ENCODE measurements at places on chromosomes 4 and X.

DNA sequence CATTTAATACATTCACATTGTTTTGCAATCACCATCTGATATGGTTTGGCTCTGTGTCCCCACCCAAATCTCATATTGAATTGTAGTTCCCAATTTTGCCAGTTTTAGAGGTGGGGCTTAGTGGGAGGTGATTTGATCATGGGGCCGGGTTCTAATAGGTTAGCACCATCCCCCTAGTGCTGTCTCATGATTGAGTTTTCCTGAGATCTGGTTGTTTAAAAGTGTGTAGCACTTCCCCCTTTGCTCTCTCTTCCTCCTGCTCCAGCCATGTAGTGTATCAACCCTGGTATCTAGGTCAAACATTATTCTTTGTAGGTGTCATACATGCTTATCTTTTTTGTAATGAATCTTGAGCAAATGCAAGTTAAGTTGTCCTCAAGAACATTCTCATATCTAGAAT, 83.3 kb upstream of the KIT start:
- DNase-seq = no peak

DNA sequence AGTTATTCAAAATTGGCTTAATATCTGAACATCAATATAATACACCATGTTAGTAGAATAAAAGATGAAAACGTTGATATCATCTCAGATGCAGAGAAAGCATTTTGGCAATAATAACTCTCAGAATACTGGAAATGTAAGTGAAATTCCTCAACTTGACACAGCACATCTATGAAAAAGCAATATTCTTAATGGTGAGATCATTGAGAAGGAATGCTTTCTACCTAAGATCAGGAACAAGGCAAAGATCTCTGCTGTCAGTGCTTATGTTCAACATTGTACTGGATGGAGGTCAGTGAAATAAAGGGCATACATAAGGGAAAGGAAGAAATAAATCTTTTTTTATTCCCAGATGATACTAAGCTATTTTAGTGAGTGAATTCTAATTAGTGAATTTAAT, 40.6 kb downstream of the MRPL1 start:
- no peak for DNase-seq

DNA sequence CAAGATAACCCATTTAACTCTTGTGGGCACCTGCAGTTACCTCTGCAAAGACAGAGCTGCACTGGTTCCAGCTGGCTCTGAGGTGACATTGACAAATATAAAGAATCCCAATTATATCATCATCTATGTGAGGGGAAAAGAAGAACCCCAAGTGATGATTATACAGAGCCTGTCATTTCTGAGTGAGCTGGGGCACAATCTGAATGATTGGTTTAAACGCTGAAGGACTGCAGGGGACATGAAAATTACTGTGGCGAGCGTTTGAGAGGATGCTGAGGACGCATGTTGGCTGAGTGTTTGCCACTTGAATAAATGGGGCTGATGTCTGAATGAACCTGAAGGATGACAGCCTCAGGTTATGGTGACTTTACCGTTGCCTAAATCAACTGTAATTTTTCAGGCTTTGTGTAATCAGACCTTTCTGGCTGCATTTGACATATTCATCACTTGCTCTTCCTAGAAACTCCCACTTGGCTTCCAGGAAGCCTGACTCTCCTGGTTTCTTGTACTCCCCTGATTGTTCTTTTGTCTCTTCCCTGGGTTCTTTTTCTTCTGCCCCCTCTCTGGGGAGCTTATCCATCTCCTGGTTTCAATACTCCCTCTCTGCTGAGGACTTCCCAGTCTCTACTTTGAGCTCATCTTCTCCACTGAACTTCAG, 4.1 kb upstream of the HSD17B10 start:
- no peak for DNase-seq

DNA sequence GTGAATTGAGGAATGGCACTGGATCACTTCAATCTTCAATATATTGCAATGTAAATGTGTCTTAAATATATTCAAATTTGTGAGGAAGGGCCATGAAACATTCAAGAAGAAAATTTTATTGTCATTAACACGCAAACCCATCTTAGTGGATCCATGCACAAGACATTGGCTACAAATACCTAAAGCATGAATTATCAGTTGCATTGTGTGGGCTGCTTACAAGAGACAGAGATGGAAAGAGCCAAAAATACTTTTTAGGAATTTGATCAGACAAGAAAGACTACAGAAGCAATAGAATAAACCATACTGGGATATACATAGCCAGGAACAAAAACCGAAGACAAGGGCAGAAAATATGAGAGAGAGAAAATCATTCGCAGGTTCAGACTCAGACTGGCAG, 616.2 kb upstream of the GRIA3 start:
- DNase-seq = no peak

GRCh38 chrX:10021461-10022272, 54.5 kb downstream of the CLDN34 start:
- no peak for DNase-seq

- no peak for DNase-seq
Observed at GRCh38 chrX:136742721-136743379, 37.9 kb downstream of the ARHGEF6 start.

DNA sequence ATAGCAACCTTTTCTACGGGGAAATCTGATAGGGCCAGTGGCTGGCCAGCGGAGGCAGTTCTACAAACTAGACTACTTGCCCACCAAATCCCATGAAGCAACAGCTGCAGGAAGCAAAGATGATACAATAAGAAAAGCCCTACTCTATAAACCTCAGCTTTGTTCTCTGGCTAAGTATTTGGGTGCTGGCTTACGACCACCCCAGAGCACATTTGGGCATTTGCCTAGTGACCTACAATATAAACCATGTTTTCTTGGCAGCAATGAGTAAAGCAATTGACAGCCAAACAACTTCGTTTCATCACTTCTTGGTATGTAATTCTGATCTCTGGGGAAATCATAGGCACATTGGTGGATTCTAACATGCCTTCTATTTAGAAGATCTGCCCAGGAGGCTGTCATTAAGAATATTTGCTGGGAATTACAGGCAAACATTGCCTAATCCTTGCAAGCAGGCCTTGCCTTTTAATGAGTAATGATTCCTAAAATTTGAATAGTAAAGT, 7.5 kb upstream of the LHFPL1 start:
- DNase-seq = peak; percentile 94

- DNase-seq = no peak
Observed at GRCh38 chrX:150118476-150118875, 180.2 kb upstream of the EOLA2 start.

DNA sequence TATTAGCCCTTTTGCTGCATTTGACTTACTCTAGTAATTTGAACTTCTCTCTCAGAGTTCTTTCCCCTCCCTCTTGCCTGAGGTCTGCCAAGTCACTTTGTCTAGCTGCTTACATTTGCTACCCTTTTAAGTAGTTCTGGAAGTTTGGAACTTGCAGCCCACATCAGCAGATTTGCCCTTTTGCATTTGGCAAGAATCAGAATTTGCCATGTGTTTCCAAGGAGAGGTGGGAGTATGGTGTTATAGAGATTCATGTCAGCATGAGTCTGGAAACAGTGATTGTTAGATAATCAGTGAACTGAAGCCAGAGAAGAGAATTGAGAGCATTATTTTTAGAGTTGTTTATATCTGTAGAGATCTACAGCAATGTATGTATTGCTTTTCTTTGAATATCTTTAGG, 52.1 kb downstream of the KLHL34 start:
- DNase-seq = no peak

DNA sequence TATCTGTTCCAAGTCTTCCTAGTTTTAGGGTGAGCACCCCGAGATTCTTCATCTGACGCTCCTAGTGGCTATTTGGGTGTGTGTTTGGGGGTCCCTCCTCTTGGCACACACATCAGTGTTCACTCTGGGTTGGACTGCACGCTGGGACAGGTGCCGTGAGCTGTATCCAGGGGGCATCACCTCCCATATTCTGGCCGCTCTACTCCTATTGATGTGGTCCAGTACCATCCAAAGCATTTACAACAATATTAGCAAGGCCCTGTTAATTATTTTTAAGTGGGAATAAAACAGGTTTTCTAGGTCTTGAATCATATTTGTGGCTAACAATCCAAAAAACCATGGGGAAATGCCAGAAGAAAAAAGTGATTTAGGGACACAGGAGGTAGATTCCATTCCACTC, 26.4 kb downstream of the CYTL1 start:
- no peak for DNase-seq

DNA sequence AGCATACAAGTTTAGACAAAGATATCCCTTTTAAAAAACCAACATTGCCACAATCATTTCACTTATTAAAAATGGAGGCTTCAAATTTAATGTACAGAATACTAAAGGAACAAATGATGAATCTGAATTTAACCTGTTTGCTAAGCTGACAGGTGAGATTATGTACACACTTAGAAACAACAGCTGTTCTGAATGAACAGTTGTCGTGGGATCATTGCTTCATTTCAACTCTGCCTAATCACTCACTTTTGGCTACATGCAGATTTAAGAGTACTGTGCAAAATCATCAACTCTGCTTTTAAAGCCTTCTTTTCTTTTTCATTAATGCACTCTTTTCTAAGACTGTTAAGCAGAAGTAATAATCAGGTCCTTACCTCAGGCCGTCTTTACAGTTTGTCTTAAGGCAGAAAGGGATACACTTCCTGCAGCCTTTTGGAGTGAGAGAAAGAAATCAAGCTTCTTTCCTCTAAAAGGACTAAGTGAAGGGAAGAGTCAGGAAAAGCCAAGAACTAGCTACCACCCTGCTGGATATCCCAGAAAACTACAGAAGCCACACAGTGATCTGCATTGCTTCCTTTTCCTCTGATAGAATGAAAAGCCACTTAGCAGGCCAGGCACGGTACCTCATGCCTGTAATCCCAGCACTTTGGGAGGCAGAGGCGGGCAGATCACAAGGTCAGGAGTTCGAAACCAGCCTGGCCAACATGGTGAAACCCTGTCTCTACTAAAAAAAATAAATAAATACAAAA, 54.7 kb upstream of the NPNT start:
- DNase-seq = no peak

DNA sequence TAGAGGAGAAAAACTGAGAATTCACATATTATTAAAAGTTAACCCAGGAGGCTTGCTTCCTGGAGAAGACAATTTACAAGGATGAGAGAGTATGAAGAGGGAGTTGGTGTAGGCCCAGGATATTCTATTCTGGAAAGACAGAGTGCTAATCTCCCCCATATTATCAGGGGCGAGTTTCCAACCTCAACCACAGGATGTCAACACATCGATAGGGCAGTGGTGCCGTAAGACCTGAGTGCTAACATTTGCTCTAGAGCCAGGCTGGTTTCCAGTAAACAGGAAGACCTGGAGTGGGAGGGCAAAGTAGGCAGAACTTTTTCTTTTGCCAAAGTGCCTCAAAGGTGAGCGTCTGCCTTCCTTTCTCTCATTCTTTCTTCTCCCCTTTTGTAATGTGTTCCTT, 2.8 kb upstream of the AWAT1 start:
- no peak for DNase-seq

DNA sequence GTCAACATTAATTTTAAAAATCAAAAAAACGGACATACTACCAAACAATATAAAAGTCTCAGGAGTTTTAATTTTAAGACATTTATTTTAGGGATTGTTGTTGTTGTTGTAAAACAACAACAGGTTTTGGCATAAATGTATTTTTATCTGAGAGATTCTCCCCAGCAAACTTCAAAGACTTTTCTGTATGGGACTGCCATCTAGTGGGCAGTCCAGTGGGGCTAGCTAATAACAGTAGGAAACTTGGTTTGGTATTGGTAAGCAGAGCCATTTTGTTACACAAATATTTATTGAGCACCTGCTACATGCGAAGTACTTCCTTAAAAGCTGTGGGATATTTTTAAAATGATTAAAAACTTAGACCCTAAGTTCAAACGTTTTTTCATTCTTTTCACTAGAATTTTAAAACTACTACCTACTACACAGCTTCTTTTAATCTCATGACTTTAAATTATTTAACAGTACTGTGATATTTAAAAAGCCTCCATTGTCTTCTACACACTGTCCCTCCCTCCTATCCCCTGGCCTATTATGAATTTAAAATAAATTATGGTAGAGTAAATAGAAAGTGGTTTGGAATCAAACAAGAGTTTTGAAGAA, 1028.4 kb upstream of the INTU start:
- DNase-seq = no peak

DNA sequence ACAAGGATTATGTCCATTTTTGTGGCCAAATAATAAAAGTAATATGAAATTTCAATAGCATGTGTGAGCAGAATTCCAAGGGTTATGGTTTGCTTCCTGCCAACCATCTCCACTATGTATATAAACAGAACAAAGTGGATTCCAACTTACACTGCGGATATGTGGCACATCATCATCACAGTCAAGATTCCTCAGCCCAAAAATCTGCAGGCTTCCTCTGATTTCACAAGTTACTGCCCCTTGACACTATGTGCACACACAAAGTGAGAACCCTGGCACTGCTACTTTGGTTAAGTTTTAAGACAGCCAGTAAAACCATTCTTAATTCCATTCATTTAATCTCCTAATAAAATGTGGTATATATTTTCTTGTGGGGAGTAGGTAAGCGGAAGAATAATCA, 76.4 kb downstream of the LEF1 start:
- no peak for DNase-seq

- no peak for DNase-seq
Observed at GRCh38 chr4:104493081-104493831, 1.4 kb downstream of the CXXC4 start.

- DNase-seq = no peak
Observed at GRCh38 chrX:108022491-108023089, 22.3 kb upstream of the VSIG1 start.

GRCh38 chr4:155371432-155372043, 5.2 kb downstream of the MAP9 start:
- DNase-seq = no peak

DNA sequence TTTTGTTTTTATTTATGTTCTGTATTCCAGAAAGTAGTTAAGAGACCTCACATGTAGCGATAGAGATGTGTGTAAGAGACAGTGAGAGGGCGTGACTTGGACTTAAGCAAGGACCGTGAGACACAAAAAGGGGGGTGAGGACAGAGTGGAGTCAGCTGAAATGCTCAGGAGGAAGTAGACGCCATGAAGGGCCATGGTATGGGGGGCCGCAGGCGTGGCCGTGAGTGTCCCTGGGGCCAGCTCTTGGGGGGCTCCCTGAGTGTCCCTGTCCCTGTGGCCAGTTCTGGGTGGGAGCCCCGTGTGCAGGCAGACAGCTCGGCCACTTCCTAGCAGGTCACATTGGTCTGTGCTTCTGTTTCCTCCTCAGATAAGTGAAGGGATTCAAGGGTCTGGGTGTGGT, 23.0 kb upstream of the MSANTD1 start:
- DNase-seq = no peak

GRCh38 chr4:21517126-21517859, 431.3 kb downstream of the KCNIP4 start:
- DNase-seq = no peak

GRCh38 chr4:155889946-155890345, 13.6 kb upstream of the TDO2 start:
- DNase-seq = no peak

- no peak for DNase-seq
Observed at GRCh38 chr4:124484008-124484407, 228.5 kb downstream of the ANKRD50 start.
